ENCODE measurements at places on chromosomes 1 and 21.

DNA sequence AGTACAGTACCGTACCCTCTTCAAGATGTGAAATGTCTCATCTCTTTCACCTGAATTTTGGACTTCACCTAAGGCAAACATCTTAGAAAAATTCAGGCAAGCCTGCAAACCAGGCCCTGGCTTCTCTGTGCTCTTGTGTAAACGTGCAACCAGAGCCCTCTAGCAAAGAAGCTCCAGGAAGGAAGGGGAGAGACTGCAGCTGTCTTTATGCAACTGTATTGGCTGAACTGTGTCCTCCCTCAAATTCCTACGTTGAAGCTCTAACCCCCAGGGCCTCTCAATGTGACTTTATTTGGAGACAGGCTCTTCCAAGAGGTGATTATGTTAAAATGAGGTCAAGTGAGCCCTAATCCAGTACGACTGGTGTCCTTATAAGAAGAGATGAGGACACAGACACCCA is 60.3 kb downstream of the SLC45A1 start:
- no peak for DNase-seq

GRCh38 chr1:228174482-228175315 is 9.1 kb downstream of the IBA57 start:
- DNase-seq: no peak

DNA sequence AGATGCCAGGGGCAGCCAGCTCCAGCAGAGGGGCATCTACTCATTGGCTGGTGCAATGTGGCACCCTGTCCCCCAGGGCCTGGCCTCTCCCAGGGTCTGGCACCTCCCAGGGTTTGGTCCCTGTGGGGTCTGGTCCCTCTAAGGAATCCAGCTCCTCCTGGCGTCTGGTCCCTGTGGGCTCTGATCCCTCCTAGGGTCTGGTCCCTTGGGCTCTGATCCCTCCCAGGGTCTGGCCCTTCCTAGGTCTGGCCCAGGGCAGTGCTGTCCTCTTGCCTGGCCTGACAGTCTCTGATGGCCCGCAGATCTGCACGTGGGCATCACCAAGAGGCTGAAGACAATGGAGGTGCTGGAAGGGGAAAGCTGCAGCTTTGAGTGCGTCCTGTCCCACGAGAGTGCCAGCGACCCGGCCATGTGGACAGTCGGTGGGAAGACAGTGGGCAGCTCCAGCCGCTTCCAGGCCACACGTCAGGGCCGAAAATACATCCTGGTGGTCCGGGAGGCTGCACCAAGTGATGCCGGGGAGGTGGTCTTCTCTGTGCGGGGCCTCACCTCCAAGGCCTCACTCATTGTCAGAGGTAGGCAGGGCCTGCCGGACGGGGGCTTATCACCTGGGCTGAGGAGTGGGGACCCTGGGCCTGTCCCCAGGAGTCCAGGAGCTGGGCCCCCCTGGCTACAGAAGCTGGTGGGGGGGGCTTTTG is 73.9 kb downstream of the OBSCN start:
- no peak for DNase-seq

DNA sequence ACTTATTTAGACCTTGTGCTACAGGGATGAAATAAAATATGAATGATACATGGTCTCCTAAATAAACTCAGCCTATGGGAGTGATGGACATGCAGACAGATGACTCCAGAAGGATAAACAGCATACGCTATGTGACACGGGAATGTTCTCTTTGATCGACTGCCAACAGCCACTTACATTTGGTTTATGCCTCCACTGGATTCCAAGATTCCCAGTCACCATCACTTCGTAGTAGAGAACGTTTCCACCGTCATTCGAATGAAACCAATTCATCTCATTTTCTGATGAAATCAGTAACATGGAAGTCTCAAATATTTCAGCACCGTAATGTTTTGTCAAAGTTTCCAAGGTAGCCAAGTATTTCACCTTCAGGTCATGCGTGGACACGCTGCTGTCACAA is 99.7 kb downstream of the JAK1 start:
- DNase-seq: no peak

DNA sequence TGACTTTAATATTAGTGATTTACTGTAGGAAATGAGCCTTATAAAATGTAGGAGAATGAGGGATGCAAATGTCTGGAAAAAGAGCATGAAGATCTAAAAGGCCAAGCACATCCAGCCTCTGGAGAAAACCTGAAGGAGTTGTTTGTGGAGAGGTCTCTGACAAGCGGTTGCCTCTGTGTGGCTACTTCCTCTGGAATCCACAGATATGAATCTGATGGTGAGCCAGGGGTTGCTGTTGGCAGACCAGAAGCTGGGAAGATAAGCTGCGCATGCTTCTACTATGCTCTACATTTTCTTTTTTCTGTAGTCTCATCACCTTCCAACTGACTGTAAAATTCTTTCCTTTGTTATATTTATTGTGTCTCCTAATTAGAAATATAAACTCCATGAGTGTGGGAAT is 248.6 kb downstream of the OLFM3 start:
- no peak for DNase-seq

GRCh38 chr1:248884632-248885295 is 21.3 kb upstream of the PGBD2 start:
- no peak for DNase-seq

- DNase-seq: no peak
Observed at GRCh38 chr1:92707709-92708108, 77.2 kb downstream of the EVI5 start.

DNA sequence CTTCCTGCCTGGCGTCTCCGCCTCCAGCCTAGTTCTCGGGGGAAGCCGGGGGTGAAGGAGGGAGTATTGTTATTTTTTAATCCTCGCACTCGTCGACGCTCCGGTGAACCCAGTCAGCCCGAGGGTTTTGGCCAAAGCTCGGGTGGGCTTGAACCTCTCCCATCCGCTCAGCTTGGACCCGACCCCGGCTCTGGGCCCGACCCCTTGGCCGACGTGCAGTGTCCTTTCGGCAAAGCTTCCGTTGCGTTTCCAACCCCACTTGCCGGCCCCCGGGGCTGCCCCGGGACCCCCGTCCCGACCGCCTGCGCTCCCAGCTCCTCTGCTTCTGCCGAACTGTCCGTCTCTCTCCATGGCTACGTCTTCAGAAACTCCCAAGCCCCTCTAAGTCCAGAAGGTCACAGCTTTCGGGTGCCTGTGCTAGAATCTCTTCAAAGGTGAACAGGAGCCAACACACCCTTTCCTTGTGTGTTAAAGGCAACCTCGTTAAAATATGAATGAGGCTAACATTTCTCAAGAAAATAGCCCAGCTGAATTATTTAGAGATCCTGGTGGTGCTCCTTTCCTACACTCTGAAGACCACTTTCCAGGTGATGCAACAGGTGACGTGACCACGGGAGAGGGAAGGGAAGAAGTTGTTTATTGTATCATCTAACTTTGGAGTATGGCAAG is 647 bp downstream of the DESI2 start:
- DNase-seq: no peak

GRCh38 chr1:157704878-157705277 is 4.3 kb upstream of the FCRL3 start:
- DNase-seq: no peak

- no peak for DNase-seq
Observed at GRCh38 chr1:62989497-62989896, 205.6 kb downstream of the ATG4C start.

GRCh38 chr1:184854496-184855140 is 100.0 kb upstream of the EDEM3 start:
- DNase-seq: no peak

DNA sequence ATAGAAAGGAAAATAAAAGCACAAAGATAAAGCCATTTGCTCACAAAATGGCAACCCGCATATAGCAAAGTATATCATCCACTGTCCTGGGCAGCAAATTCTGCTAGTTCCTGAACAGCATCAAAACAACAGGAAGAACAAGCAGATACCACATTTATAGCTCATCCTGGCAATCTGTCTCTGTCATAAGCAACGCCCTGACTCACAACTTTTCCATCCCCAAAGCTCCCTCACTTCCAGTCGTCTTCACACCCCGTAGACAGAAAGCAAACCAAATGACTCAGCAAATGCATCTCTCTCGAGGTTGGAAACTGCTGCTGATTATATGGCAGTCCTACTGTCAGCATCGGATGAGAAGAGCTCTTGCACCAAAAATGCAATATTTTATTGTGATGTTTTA is 65.8 kb downstream of the AK5 start:
- DNase-seq: peak; percentile 89

- no peak for DNase-seq
Observed at GRCh38 chr1:46041974-46042373, 90.5 kb downstream of the PIK3R3 start.

DNA sequence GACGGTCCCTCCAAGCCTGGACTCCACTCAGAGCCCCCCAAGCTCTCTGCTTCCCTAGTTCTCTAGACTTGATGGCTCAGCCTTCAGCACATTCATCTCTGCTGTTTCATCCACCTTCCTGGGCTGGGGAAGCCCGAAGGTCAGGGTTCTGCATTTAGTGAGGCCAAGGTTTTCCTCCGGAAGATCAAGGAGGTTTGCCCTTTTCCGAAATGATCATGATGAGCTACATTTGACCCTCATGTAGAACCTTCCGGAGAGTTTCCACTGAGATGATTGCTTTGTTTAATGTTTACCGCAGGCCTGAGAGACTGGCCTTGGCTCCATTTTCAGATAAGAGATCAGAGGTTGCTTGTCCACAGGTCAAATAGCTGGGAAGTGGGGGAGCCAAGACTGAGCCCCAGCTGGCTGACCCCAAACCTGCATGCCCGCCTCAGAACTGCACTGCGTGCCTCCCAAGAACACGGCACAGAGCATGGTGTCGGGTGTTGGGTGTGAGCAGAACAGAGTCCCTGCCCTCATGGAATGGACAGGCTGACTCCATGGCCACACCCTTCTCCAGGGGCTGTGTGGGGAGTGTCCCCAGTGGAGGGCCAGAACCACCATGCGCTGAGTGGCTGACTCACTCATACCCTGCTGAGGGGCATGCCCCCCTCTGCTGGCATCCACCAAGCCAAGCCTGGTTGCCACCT is 200.8 kb upstream of the TMEM51 start:
- no peak for DNase-seq

GRCh38 chr1:45722809-45723208 is 27.6 kb downstream of the IPP start:
- DNase-seq: no peak

- DNase-seq: no peak
Observed at GRCh38 chr21:25176637-25177412, 430.5 kb downstream of the MRPL39 start.

GRCh38 chr1:228279722-228280105 is 71.9 kb downstream of the OBSCN start:
- DNase-seq: no peak

DNA sequence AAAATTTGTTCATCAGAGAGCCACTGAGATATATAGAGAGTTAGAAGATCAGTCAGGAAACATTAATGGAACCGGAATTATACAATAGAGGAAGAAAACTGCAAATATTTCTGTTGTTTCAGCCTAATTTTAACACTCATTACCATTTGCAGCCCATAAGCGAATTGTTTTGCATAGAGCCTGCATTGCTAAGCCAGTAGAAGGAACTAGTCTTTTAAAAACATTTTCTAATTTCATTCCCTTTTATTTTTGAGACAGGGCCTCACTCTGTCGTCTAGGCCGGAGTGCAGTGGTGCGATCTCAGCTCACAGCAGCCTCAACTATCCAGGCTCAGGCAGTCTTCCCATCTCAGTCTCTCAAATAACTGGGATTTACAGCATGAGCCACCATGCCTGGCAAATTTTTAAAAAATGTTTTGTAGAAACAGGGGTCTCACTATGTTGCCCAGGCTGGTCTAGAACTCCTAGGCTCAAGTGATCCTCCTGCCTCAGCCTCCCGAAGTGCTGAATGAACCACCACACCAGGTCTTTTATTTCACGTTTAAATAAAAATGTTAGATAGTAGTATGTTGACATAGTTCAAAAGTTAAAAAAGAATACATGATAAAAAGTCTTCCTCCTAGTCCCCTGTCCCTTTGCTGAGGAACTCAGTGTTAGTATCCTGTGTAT is 25.3 kb downstream of the MPZL1 start:
- DNase-seq: no peak

- DNase-seq: no peak
Observed at GRCh38 chr1:114218361-114219171, 64.9 kb upstream of the SYT6 start.

GRCh38 chr21:25708467-25709065 is 26.1 kb downstream of the ATP5PF start:
- DNase-seq: peak; percentile 21

- peak; percentile 61 for DNase-seq
Observed at GRCh38 chr1:90925928-90926869, 95.6 kb downstream of the ZNF644 start.

- DNase-seq: peak; percentile 42
Observed at GRCh38 chr1:27416387-27417111, 24.1 kb downstream of the GPR3 start.

DNA sequence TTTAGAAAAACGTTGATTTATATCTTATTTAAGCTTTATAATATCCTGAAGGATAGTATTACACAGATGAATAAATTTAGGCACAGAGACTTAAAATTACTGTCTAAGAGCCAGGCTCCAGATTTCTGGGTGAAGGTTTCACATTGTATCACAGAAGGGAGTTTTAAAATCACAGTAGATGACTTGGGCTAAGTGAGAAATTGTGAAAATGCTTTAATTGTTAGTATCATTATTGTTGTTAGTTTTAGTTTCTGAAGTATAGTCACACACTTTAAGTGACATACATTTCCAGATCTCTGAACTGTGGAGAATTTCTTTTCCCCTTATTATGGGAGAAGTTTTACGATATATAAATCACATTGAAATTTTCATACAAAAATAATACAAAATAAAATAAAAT is 83.5 kb downstream of the NDUFS5 start:
- DNase-seq: no peak

- peak; percentile 36 for DNase-seq
Observed at GRCh38 chr1:63971557-63971956, 197.7 kb downstream of the ROR1 start.

DNA sequence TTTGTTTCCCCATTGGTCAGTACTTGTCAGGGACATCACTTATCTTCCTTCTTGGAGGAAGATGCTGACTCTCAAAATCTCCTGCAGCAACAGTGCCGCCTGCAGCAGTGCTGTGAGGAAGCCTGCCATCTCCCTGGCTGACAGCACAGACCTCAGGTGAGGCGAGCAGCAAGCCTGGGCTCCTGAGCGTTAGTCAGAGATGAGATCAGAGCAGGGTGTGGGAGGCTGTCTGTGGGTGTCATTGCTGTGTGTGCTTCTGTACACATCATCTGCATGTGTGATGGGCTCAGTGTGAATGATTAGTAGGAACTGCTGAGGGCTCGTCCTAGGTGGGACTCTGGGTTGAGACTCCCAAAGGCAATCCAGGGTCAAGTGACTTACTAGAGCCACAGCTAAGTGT is 6.1 kb downstream of the STRIP1 start:
- DNase-seq: no peak

GRCh38 chr1:103525114-103525606 is 339 bp upstream of the RNPC3 start:
- peak; percentile 58 for DNase-seq

All from kidney glomerular epithelial cell (primary cell).